ENCODE measurements at places on chromosomes 1 and 21. TPM values are rescaled to one million over a fixed set of nuclear protein-coding genes. Genes with fewer than 3 reads are reported as not detected.

DNA sequence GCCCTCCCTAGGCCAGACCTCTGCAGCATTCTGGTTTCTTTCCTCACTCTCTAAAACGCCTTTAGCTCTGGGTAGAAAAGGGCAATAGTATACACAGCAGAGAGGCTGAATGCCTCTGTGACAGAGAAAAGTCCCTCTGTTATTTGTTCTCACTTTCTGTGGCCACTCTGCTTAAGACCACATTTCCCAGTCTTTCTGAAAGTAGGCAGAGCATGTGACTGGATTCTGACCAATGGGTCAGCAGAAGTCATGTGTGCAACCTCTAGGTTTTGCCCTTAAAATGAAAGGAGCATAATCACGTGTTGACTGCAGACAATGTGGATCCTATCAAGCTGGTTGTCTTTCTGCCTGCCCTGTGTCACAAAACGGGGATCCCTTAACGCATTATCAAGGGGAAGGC, 79.7 kb upstream of the MARK1 start:
- no peak for DNase-seq

DNA sequence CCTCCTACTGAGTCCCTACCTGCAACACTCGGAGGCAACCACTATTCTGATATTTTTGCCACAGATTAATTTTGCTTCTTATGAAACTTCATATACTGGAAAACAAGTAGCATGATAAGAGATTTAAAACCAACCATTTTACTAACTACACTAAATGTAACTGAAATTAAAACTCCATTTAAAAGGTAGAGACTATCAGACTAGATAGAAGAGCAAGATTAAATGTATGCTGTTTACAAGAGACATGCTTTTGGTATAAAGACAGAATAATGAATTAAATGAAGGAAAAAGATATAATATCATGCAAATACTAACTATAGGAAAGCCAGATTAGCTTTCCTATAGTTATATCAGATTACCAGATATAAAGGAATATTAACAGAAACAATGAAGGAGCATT, 175.9 kb downstream of the DYRK1A start:
- DNase-seq: no peak

GRCh38 chr1:157193702-157194391, 55.7 kb upstream of the ETV3 start:
- DNase-seq: peak; percentile 81

- DNase-seq: no peak
Observed at GRCh38 chr1:19305880-19306279, 6.1 kb downstream of the AKR7A2 start.

DNA sequence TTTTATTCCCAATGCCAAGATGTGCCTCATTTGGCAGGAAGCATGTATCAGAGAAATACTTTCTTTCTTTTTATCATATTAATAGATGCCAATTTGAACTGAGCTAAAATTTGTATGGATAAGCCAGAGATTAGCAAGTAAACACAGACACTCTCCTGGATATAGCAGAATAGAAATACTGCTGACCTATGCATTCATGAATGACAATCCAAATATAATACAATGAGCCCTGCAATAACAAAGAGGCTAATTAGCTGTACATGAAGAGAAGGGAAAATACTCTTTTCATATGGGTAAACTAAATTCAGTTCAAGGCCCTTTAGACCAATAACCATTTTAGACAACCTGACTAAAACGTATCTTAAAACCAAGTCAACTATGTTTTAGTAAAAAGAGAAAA, 388.1 kb upstream of the NR5A2 start:
- no peak for DNase-seq

DNA sequence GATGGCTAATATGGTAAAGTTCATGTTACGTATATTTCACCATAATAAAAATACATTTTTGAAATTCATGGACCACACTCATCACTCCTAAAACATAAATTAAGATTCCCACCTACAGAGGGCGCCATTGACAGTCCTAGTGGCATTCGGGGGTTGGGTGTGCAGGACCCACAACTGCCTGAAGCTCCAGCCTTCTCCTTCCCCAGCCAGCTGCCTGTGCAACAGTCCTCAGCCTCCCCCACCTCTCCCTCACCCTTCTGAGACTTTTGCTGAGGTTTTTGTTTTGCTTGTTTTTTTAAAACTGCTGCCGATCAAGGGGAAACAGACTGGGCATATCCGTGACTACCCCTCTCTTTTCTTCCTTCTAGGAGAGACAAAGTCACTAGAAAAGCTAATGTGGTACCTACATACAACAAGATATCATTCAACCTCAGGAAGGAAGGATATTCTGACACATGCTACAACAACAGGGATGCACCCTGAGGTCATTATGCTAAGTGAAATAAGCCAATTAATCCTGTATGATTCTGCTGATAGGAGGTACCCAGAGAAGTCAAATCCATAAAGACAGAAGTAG, 9.2 kb upstream of the EVA1C start:
- DNase-seq: no peak

GRCh38 chr1:150525348-150525747, 9.8 kb downstream of the FALEC start:
- no peak for DNase-seq

GRCh38 chr1:180609643-180610555, 21.9 kb upstream of the XPR1 start:
- DNase-seq: no peak

GRCh38 chr1:114257554-114257953, 103.9 kb upstream of the SYT6 start:
- no peak for DNase-seq

- DNase-seq: no peak
Observed at GRCh38 chr1:170555370-170555769, 23.4 kb downstream of the GORAB start.

- DNase-seq: no peak
Observed at GRCh38 chr1:155864393-155864792, 5.0 kb downstream of the SYT11 start.

Gene C1QC
- polyA plus RNA-seq: 98.7 TPM

Gene C4BPA
- polyA plus RNA-seq: 0.38 TPM

Gene CBR3
- 4.0 TPM for polyA plus RNA-seq

Gene MYOM3
- 0.06 TPM for polyA plus RNA-seq

Gene NUDT4B
- 1.3 TPM for polyA plus RNA-seq
